ENCODE measurements at places on chromosomes 2 and 18. TPM values are rescaled to one million over a fixed set of nuclear protein-coding genes. Genes with fewer than 3 reads are reported as not detected.

Gene HOXD13
- not detected for total RNA-seq

Gene LOXHD1
- 0.37 TPM for total RNA-seq

GRCh38 chr2:64924170-64924934 lies 64.8 kb upstream of the SLC1A4 start:
- peak; percentile 48 for DNase-seq

DNA sequence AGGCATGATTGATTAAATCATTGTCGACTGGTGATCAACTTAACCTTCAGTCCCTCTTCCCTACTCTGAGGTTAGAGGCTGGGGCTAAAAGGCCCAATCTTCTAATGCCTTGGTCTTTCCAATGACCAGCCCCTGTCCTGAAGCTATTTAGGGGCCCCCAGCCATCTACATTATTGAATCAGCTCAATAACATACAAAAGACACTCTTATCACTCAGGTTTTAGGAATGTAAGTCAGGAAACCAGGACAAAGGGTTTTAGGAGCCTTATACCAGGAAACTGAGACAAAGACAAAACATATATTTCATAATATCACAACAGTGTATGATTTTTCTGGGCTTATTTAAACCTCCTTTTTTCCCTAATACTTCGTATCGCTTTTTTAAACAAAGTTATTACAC lies 198.6 kb downstream of the RNF152 start:
- DNase-seq = no peak

- no peak for DNase-seq
Observed at GRCh38 chr2:181978351-181979150, 7.1 kb upstream of the PPP1R1C start.

DNA sequence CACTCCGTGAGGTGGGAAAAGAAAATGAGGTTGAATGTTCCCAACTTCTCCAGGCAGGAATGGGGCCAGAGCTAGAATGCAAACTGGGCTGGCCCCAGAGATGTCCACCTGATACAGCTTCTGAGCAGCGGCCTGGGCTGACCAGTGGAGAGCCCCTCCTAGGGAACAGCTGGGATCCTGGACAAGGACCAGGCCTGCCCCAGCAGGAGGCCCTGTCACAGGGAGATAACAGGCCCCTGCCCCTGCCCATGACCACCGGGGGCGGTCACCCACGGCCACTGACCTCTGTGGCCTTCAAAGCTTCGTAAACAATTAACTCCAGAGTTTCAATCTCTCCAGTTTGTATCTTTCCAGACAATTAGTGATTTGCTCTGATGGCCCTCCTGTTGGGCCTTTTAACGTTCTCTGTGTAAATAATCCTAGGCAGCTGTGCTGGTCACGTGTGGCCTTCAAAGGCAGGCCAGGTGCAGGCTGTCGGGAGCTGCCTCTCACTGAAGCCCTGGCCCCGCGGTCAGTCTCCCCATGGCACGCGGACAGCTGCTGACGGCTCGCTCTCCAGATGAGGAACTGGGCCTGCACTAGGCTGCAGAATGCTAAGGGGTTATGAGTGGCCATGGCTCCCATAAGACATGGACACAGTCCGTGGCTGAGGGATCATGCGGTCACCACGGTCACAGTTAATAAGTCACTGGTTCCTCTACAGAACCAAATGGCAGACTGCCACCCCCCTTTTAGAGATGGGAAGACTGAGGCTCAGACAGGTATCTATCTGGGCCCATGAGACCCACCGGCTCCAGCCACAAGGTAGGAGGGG lies 9.2 kb downstream of the HS6ST1 start:
- peak; percentile 79 for DNase-seq
